EL (cell line): ENCODE measurements at places on chromosomes 7 and 10.

DNA sequence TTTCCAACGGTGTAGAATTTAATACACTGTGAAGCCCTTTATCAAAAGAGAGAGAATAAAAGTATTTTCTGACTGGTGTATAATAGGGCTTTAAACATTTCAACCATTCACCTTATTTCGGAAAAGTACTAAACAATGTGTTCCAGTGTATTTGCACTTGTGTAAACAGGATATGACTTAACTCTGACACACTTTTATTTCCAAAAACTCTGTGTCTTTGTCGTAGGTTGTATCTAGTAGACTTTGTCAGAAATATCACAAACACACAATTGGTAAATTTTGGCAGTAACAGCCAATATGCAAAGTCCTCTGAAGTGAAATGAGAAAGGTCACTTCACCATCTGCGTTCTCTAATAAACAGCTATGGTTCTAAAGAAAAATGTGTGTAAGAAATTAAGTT is 10.3 kb upstream of the TSPAN13 start:
- DNase-seq = no peak

- DNase-seq = no peak
These were observed 25.2 kb upstream of the APBB1IP start for GRCh38 chr10:26412932-26413331.

GRCh38 chr10:88271761-88272543 is 311.2 kb downstream of the RNLS start:
- peak; percentile 65 for DNase-seq

GRCh38 chr7:31683445-31684225 is 3.4 kb upstream of the PPP1R17 start:
- no peak for DNase-seq

- peak; percentile 83 for DNase-seq
These were observed 11.9 kb upstream of the LRRC27 start for GRCh38 chr10:132319853-132320653.

DNA sequence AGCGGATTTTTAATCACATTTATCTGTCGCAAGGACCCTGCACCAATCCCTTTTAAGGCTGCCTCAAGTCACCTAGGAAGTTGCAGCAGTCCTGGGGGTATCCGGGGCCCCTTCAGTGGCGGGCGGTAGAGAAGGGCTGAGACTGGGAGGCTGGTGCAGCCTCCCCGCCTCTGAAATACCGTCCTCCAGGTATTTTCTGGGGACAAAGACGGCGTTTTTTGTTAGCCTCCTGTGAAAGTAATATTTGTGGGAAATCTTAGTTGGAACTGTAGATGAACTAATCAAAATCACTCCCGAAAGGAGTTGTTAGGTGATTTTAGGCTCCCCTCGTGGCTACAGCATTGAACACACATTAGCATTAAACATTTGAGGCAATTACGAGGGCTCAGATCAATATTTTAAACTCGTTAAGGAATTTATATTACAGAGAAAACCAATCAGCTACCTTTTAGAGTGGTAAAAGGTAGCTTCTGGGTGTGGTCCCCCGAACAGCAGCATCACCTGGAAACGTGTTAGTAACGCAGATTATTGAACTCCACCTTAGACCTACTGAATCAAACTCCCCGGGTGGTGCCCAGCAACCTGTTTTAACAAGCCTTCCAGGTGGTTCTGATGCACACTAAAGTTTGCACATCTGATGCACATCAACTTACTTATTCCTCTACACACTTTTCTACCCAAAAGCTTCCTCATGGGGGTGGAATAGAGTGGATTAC is 530 bp upstream of the ANXA7 start:
- peak; percentile 8 for DNase-seq

DNA sequence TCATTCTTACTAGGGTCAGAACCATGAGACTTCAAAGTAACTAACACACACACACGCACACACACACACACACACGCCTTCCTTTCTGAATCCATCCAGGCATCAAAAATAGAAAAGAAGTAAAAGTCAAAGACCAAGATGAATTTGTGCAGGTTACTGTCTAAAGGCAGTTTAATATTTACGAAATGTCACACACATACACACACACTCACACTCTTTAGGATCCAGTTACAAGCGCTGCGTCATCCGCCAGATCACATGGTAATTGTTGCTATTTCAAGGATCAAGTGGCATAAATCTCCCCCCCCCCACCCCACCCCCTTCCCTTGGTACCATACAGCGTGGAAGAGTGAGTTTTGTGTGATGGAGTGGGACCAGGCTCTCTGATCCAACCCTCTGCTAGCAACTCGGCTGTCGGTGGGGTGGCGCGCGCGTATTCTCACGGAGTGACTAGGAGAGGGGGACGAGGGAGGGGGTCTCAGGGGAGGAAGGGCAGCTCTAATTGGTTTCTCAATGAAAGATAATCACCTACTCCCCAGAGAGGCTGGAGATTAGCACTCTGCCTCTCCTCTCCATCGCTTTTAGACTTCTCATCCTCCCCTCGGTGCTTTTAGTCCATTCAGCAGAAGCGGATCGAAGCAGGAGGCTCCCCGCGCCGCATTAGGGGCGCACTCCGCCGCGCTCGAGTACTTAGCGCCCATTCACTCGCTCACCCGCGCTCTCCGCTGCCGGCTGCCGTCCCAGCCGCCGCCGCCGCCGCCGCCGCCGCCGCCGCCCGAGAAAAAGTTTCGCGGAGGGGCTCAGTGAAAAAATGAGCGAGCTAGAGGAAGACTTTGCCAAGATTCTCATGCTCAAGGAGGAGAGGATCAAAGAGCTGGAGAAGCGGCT is 83.5 kb upstream of the PRKG1 start:
- peak; percentile 49 for DNase-seq

- no peak for DNase-seq
These were observed 40.6 kb downstream of the CCDC3 start for GRCh38 chr10:12960941-12961340.

DNA sequence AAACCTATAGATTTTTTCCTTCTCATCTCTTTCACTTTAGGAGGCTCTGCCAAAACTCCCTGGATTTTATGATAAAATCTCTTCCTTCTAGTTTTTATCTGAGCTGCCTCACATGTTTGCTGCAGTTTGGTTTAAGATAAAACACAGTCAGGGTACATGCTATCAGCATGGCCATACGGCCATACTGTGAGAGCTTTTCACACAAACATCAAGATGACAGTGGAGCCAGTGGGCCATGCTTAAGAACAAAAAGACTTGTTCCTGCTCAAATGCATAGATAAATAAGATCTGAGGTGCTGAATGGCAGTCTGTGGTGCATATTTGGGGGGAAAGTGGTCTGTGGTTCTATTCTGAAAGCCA is 91.0 kb downstream of the ELMO1 start:
- DNase-seq = no peak
